Stimulated activated CD4-positive, alpha-beta T cell treated with anti-CD3 and anti-CD28 coated beads, Interleukin-15, amount 100 ng/mL, for 1 hour (primary cell): ENCODE measurements at places on chromosomes 2 and 18.

GRCh38 chr2:12649602-12650400 is 66.9 kb upstream of the TRIB2 start:
- no peak for DNase-seq

- no peak for DNase-seq
Measured at GRCh38 chr2:122703676-122704075, 948.2 kb downstream of the TSN start.

DNA sequence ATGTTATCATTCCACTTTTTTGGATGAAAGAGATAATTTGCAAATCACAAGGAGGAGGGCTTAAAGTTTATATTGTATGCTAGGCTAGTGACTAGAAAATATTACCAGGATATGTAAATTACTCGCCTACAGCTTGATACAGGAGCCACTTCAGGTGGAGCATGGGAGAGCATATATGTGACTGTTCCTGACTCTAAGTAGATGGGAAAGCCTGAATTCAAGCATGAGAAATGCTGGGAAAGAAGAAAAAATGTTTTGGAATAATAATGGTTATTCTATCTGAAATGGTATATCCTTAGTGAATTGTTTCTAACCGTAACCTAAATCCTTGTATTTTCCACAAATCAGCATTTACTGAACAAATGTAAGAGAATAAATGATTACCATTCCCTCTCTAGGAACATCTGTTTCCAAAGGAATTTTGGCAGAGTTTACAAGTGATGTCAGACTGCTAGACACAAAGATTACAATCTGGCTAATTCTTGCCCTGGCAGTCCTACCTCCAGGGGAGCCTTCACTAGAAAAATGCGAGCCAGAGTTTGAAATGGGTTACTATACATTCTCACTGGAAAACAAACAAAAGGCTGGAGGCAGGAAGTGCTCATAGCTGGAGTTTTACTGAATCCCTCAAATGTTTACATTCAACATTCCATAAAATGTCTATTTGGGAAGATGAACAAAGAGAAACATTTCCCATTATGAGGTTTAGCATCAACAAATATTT is 129.4 kb upstream of the MAPRE2 start:
- no peak for DNase-seq

DNA sequence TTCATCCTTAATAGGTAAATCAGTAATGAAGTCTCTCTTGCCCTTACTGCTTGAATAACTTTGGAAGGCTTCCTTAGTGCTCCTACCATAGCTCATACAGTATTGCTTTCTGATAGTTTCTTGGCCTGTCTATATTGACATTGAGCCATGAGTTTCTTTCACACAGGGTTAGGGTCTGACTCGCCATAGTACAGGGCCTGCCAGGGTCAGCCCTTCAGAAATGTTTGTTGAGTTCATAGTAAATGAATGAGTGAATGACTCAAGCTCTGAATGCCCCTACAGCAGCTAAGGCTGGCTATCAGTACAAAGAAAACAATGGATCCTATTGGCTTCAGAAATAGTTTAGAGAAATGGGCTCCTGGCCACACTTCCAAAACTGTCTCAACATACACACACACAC is 65.0 kb upstream of the LRATD1 start:
- DNase-seq, result no peak

DNA sequence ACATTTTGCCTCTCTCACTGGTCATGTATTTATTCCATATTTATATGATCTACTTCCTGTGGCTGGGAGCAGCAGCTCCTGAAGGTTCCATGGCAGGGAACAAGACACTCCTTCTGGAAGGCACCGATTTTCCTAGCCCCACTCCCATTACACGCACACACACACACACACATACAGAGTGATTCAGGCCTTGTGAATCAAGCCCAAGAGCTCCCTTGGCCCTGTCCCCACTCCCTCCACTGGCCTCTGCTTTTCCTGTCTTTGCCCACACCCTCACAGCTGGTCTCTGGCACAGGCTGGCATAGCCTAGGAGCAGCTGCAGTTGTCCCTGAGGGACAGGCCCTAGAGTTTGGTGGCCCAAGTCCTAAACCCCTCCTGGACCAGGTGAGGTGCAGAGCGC is 201.7 kb downstream of the NAPG start:
- DNase-seq, result no peak

DNA sequence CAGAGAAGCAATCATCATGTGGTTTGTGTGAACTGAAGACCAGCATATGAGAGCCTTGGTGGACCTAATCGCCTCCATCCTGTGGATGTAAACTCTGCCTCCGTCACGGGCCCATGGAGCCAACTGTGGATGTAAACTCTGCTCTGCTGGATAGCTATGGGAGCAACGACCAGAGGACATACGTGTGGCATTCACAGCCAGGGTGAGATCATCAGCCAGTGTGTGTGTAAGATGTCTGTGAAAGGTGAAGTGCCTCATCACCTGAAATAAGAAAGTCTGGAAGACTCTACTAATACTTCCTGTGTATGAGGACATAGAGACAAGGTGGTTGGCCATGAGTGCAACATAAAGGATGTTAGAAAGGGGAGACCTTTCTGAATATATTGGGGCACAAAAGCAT is 63.5 kb downstream of the CYB5A start:
- DNase-seq, result no peak

DNA sequence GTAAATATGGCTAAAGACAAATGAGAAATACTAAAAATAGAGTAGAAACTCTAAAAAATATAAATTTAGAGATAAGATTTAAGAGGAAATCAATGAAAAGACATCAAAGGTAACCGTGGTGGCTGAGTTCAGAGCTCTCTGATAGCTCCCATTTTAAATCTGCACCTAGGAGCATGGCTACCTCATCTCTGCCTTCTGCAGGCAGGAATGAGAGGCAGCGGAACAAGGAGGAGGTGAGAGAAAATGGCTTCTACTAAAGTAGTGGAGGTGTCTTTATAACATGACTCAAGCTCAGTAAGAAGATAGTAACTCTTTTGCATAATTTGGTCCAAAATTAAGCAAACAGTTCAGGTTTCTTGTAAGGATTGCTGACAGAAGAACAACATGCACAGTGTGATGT is 758.7 kb upstream of the FSHR start:
- no peak for DNase-seq

- no peak for DNase-seq
Measured at GRCh38 chr18:4260107-4260506, 195.0 kb downstream of the DLGAP1 start.

DNA sequence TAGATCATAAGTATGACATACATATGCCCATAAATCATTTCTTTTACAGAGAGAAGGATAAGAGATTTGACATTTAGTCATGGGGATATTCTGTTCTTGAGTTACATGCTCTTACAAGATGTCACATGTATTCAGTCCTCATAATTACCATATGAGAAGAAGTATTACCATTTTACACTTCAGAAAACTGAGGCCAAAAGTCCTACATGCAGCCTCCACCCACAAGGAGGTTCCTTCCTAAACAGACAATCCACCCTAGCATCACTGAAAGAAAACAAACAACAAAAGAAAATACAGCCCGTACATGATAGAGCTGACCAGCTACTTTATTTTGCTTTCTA is 335.1 kb downstream of the SETBP1 start:
- DNase-seq, result no peak

DNA sequence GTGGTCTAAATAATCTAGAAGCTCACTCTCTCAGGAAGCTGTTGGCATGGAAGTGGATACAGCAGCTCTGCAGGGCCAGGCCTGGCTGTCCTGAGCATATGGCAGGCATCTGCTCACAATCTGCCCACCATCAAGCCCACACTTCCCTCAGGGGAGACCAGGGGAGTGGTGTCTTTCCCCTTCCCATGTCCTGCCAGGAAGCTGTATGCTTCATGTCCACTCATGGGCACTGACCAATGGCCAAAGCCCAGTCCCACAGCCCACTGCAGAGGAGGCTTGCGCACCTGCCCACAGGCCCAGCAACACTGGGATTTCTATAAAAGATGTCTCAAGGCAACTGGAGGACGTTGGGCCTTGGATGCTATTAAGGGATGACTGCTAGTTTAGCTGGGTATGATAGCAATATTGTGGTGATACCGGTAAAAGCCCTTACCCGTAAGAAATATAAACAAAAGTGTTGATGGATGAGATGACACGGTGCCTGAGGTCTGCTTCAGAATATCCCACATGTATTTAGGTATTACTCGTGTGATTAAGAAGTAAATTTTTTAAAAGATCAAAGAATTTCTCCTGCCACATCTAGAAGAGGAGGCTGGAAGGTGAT is 106.7 kb upstream of the CTDP1 start:
- DNase-seq, result no peak

DNA sequence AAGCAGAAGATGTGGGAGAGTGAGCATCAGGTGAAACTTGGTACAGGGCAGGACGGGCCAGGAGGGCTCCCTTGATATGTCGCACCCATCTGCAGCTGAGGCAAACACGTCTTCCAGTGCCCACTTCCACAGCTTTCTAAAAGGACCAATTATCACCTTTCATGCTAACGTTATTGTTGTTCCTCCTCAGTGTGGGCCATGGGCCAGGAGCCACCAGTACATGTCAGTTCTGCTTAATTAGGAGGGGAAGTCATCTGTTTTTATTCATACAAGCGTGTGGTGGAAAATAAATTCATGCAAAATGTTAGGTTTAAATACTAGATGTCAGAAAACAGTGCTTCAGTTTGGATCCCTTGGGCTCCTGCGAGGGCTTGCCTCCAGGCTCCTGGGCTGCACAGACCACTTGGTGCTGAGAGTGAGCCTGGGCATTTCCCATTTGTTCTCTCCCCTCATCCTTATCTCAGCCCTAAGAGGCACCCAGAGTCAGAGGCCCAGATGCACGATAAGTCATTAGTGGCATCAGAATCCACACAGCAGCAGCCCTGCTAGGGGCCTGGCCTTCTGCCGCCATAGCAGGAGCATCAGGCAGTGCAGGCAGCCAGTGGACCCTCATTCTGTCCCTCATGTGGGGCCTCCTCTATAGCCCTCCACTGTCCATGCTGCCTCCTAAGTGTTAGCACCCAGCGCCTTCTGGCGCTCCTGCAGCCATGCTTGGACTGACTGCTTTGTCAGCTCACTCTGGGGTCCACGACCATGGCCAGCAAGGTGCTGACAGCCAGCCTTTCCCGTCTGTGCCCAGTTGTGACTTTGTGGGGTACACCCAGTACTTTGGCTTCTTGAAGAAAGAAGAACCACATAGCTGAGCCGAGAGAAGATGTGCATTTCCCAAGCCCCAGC is 539.8 kb upstream of the RAB6C start:
- DNase-seq, result no peak

GRCh38 chr18:56358608-56359280 is 279.6 kb downstream of the TXNL1 start:
- DNase-seq, result no peak

GRCh38 chr2:202317080-202317857 is 51.7 kb downstream of the NOP58 start:
- DNase-seq, result no peak

DNA sequence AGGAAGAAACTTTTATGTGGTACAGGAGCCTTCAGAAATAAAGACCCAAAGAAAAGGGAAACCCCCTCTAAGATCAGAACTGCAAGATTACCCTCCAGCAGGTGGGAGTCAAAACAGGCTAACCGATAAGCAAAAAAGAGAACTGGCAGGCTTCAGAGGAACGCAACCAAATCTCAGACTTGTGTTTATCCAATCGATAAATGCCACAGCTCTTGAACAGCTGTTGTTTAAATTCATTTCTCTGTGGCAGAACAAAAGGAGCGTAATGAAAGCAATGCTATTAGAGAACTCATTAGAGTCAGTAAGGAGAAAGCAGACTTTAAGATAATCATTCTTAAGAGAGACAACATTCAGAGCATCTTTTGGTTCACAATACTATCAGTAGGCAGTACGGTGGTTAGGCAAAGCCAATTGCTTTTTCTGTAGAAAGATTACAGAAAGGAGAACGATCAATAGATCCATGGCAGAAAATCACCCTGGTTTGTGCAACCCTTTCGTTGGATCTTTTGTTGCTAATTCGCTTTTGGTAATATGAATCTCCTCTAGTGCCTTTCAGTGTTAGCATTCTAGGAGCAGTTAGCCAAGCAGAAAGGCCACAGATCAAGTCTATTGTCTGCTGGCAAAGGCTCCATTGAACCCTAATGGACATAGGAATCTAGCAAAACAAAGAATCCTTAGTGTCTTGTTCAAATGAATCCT is 476.4 kb upstream of the CHST9 start:
- no peak for DNase-seq

- no peak for DNase-seq
Measured at GRCh38 chr2:238657132-238658053, 190.5 kb upstream of the TWIST2 start.

DNA sequence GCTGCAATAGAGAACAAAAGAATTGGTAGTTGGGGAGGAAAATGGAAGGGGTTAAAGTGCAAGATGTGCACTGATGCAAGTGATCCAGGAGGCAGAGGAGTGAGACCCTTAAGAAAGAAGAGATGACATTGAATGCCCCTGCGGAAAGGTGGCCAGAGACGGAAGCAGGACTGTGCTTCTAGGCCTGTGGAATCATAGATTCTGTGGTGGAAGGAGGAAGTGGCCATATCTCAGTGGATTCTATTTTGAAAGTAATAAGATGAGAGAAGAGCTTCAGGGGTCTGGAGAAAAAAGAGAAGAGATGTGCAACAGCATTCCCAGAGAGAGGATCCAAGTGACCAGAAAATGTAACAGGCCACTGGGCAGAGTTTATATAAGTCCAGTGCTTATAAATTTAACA is 18.6 kb upstream of the GYPC start:
- no peak for DNase-seq

DNA sequence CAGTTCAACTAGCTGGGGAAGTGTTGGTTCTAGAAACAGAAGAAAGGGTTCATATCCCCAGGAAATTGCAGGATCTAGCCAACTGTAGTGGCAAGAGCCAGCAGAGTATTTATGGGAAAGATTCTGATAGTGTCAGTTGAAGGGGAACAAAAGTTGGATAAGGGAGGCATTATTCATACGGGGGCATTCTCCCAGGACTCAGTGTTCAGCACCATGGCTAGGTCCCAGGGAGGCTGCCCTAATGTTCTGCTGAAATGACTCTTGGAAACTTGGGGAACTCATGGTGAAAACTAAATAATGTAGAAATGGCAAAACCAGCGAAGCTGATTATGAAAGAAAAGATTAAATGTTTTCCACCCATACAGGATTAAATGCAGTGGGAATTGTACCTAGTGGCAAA is 543.7 kb downstream of the TRIB2 start:
- DNase-seq, result no peak
